ENCODE measurements at places on chromosomes 1 and 21. TPM values are rescaled to one million over a fixed set of nuclear protein-coding genes. Genes with fewer than 3 reads are reported as not detected.

DNA sequence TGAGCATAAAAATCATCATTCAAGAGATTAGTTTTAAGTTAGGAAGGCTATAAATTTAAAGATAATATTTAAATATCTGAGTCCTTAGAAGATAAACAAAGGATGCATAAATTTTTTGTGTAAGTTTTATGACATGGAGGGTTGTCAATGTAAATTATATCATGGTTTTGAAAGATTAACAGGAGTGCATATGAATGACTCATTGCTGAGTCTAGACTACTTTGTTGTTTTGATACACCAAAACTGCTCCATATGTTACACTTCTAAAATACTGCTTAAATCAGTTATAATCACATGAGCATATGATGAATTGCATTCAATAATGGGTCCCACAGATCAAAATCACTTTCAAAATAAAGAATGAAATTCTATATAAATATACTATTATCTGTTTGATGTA lies 312.5 kb downstream of the KCNT2 start:
- DNase-seq: no peak

DNA sequence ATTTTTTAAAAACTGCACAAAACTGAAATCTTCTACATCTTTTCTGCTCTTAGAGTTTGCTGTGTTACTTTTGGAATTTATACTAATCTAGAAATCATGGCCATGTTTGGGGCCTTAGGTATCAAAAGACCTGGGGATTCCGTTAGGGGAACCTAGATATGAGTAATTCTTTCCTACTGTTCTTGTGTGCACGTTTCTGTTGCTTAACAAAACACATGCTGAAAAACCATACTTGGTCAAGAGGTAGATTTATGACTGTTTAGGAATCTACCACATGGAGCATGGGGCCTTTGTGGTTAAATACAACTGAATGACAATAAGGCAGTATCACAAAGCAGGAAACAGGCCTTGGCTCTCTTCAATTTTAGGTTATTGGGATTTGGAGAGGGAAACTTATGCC lies 291.9 kb upstream of the USP25 start:
- no peak for DNase-seq

- DNase-seq: no peak
Observed at GRCh38 chr21:45571641-45572040, 29.4 kb upstream of the SLC19A1 start.

DNA sequence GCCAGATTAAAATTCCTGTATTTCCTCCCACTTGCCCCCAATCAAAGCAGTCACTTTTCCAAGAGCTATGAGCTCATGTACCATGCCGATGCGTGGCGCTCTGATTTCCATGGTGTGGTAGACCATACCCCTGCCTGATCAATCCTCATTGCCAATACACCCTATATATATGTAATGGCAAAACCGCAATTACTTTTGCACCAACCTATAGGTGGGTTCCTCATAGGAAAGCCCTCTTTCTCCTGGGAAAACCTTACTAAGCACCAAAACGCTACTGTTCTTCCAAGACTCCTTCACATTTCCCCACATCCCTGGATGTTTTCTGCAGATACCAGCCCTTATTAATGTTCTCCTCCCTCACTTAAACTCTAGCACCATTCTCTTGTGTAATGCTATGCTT lies 11.0 kb downstream of the KCNJ6 start:
- DNase-seq: no peak

- DNase-seq: no peak
Observed at GRCh38 chr1:207909687-207910086, 1.2 kb downstream of the CD34 start.

DNA sequence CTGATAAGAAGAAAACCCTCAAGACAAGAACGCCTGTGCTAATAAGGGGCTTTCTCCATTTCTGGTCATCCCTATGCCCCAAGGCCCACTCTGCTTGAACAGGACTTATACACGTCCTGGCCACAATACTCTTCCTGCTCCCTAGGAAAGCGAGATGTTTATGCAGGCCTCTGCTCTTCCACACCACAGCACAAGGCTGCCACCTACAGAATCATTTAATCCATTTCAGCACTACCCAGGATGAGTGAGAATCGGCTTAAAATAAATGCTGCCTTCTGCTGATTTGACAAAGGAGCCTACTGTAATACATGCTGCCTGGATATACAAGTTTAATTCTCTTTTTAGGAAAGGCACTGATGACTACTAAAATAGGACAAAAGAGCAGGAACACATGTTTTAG lies 29.4 kb downstream of the FRRS1 start:
- DNase-seq: no peak

DNA sequence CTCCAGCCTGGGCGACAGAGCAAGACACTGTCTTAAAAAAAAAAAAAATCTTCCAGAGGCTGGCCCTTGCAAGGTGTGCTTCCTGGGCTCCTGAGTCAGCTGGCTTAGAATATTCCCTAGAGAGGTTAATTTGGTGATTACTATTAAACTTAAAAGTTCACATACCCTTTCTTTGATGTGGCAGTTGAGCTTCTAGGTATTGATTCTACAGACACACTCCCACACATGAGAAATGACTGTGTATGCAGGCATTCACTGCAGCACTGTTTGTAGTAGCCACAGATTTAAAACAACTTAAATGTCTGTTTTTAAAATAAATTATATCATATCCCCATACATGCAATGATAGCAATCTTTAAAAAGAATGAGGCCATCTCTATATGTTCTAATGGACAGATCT lies 93.4 kb downstream of the GDAP2 start:
- DNase-seq: no peak

DNA sequence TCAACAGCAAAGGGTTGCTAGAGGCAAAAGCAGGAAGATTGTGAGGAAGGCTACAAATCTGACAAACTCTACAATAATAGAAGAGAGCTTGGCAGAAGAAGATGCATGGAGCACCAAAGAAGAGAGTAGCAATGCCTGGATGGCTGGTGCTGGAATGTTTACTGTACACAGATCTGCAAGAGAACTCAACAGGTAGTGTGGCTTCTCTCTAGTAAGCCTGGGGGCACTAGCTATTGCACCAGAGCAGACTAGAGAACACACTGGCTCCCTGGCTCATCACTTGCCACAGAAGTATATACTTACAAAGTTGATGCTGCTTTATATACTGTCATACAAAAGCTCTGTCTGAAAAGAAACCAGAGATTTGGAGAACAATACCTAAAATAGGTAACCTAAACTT lies 475.0 kb upstream of the NCAM2 start:
- no peak for DNase-seq

DNA sequence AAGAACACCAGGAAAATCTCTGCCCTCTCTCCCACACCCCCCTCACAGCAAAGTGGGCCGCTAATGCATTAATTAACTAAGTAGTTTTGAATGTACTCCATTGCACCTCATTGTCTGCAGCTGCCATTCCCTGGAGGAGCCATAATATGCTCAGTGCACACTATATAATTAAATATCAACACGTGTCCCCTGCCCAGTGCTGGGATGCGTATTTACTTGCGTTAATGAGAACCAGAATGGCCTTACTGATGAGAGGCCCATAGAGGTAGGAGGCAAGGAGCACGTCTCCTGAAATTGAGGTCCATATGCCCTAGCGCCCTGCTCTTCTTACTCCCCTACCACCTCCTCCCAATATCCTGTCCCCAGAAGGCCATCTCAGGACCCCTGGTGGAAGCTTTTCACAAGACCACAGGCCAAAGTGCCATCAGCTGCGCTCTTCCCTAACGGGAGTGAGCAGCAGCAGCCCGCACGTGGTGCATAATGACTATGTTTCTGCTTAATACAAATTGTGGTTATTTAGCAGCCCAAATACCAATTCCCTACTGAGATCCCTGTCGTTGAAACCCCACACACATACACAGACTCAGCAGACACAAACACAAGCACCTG lies 76.8 kb downstream of the PLXNA2 start:
- DNase-seq: no peak

DNA sequence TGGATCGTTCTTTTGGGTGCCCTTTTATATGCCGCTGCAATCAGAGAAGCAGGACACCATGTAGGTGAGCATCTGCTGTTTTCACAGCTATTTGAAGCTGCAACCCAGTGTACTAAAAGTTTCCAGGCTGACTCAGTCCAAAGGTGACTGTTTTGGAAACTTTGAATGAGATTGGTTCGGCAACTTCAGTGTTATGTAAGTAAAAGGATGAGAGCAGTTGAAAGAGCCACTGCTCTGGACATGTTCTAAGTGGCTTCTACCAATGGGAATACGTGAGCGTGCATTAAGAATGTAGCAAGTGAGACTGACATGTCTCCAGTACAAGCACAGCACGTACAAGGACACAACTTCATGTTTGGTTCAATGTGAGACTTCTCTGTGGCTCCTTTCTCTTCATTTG lies 55.6 kb downstream of the DDR2 start:
- DNase-seq: no peak

DNA sequence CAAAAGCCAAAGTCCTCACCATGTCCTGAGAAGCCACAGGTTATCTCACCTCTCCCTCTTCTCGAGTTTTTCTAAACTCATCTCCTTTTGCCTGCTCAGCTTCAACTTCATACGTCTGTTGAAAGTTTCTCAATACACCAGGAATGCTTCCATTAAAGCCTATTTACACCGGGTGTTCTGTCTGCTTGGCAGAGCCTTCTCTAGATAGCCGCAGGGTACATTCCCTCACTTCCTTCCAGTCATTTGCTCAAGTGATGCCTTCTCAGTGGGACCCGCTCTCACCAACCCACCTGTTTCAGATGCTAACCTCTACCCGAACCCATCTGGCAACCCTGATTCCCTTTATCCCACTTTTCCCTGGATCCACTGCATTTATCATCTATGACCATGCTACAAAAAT lies 257.0 kb upstream of the ADGRL2 start:
- DNase-seq: no peak

DNA sequence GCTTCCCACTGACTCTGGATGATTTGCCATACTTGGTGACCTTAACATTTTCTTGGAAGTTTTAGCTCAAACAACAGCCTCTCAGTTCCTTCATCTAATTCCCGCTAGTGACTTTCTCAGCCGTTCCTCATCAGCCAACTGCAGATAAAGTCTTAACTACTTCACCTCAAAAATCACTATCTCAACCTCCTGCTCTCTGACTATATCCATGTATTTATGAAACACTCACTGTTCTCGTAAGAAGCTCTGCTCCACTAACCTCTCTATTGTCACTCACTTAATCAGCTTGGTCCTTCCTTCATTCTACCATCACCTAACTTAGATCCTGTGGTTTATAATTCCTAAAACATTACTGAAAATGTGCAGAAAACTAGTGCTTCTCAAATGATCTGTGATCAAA lies 1551.6 kb downstream of the MRPL39 start:
- no peak for DNase-seq

DNA sequence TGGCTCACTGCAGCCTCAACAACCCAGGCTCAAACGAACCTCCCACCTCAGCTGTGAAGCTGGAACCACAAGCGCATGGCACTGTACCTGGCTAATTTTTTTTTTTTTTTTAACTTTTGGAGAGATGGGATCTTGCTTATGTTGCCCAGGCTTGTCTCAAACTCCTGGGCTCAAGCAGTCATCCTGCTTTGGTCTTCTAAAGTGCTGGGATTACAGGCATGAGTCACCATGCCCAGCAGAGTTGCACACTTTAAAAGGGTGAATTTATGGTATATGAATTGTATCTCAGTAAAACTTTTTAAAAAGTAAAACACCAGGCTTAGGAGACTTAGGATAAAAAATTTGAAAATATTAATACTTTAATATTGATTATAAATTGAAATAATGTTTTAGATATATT lies 99.1 kb downstream of the CLEC20A start:
- DNase-seq: no peak

DNA sequence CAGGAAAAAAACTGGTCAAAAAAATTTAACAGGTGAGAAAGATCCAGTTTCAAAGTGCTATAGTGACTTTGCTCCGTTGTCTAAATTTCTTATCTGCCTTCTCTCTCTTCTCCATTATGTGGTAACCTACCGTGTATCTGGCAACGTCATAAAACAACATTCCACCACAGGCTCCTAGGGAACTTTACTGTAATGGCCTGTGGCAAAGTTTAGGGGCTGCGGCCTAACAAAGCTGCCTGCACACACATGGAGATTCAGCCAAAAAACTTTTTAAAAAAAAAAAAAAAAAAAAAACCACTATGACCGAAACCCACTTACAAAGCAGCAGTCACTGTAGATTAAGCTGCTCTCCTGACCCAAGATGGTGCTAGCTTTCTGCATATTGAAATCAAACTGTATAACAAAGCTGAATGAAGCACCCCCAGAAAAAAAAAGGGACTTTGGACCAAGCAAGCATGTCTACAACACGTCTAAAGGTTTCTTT lies 202.6 kb downstream of the SLC45A1 start:
- DNase-seq: no peak

- no peak for DNase-seq
Observed at GRCh38 chr1:205243350-205244191, 15.8 kb downstream of the TMCC2 start.

- no peak for DNase-seq
Observed at GRCh38 chr1:163013826-163014600, 55.1 kb upstream of the RGS4 start.

GRCh38 chr1:150626150-150626549 lies 3.3 kb downstream of the ENSA start:
- no peak for DNase-seq

DNA sequence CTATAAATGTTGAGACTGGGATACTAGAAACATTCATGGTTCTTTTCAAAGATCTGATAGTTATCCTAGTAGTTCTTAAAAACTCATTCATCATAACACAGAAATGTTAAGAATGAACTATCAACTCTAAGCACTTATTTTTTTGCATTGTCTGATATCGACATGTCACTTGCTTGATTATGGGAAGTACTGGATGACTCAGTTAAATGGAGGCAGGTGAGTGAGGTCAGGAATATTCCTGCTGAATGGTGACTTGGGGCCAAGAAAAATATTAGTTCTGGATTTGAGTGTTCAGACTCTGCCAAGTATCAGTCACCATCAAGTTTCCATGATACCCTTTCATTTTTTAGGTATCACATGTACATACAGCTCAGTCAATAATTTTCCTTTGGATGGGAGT lies 63.6 kb downstream of the NEK7 start:
- DNase-seq: no peak

Gene NBPF20
- 3.1 TPM for total RNA-seq

Gene RCC2
- total RNA-seq: 29.3 TPM

Gene HPCAL4
- not detected for total RNA-seq

Gene LORICRIN
- not detected for total RNA-seq

Gene BTBD19
- 14.9 TPM for total RNA-seq

Gene PGLYRP3
- not detected for total RNA-seq

Gene CFH
- total RNA-seq: 268 TPM

Gene NBPF19
- 16.7 TPM for total RNA-seq

Gene HIVEP3
- total RNA-seq: 4.9 TPM

Gene CDC42BPA
- total RNA-seq: 57.1 TPM

Gene FCRL6
- 1.9 TPM for total RNA-seq

Gene SPATA21
- not detected for total RNA-seq
